RWPE2 (cell line): ENCODE measurements at places on chromosomes 5 and 9.

DNA sequence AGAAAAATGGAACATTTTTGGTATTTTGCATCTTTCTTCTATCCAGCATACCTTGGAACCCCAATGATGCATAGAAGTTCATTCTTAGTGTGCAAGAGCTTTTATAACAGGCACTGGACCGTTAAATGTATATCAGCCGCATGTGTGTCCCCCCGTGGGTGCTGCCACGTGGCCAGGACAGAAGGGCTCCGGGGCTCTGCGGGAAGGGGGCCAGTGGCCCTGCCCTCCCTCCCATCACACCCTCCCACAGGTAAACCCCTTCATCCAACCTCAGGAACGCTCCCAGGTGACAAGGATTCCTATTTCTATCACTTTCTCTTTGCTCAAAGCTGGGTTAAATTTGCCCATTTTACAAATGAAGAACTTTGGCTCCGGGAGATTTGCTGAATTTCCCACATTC lies 393.4 kb upstream of the IRX4 start:
- DNase-seq: no peak

GRCh38 chr5:17143335-17143734 lies 74.1 kb upstream of the BASP1 start:
- no peak for DNase-seq

DNA sequence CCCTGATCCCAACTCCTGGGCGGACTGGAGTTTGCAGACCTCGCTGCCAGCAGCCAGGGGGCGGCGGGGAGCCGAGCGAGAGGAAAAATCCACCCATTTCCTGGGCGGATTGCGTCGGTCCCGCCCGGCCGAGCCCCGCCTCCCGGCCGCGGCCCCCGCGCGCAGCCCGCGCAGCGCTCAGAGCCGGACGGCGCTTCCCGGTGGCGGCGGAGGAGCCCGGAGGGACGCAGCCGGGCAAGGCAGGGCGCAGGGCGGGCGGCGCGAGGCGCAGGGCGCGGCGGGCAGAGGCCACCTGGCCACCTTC lies at the start of gene OLFM1:
Gene OLFM1 (plus strand): TSS at position 180 of the 304 bp plus-strand sequence. CDS start 322 bp downstream, outside the sequence.
- no peak for DNase-seq

DNA sequence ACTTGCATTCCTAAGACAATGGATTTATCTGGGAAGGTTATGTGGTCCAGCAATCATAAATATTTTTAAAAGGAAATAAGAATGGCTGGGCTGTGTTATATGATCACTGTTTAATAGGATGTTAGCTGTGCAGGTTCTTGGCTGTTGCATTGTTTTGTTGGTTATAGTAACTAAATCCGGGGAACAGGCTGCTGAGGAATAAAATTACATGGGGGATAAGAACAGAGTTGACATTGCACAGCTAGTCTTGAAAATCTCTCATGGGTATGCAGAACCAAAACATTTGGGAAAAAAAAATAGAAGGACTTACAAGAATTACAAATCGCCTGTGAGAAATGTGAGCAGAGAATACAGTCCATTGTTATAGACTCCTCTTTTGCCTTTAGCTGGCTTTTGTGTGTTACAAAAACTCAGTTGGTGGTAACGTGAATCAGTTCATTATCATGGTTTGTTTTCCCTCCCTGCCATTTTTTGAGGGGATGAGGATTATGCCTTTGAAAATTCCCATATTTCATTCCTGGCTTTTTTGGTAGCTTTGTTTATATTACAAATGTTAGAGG lies 375.3 kb upstream of the DAB2 start:
- no peak for DNase-seq

DNA sequence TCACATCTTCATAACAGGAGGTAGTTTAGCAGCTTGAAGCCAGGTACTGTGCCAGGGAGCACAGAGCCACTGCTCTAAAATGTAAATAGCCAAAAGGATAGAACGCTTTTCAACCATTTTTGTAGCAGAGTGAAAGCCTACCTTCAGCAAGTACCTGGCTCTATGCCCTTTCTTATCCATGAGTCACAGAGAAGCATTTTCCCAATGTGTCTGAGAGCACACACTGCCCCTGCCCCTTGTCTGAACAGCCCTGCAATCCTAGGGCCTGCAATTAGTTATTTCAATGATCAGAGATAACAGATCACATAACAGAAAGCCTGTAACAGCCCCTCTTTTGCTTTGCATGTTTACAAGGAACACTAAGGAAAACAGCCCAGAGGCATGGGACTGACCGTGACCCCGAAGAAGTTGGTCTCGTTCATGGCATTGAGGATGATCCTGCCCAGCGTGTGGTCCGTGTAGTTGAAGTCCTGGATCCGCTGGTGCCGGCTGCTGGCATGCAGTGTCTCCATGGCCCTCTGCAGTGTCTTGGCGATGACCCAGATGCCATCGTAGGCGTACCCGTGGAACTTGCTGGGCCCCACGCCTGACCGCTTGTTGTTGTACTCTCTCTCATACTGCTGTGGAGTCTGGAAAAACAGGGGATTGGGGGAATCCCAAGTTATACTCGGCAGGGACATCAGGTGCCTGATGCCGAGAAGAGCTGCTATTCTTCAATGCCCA lies 198.3 kb upstream of the TBC1D2 start:
- DNase-seq: no peak

DNA sequence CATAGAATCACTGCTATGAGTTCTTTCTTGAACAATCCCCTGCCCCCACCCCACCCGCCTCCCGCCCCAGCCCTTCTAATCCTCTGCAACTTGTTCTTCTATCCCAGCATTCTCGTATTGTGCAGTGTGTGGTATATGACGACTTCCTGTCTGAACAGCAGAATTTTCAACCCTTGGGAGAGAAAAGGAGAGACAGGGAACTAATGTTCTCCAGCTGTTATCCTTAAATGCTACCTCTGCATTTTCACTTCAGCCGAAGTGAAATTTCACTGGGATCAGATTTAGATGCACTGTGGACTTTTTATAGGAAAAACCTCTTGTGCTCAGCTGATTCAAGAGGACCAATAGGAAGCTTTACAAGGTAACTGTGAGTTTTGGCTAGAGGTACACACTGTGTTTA lies 2.2 kb downstream of the FBXL7 start:
- DNase-seq: no peak

DNA sequence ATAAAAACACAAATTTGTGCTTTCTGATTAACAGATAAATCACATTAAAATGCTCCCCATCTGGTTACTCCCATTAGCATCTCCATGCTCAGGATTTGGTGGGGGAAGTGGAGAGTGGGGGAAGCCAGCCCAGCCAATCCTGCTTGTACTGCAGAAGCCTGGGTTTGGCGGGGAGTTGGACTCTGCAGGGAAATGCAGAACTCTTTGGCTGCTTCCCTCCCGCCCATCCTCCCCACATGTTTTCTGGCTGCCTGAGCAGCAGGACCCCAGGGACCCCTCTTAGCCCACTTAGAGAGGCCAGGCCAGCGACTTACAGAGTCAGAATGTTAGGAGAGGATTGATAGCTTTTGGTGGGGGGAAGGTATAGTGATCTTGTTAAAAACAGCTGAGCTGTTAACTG lies 59.5 kb upstream of the FOXI1 start:
- no peak for DNase-seq

DNA sequence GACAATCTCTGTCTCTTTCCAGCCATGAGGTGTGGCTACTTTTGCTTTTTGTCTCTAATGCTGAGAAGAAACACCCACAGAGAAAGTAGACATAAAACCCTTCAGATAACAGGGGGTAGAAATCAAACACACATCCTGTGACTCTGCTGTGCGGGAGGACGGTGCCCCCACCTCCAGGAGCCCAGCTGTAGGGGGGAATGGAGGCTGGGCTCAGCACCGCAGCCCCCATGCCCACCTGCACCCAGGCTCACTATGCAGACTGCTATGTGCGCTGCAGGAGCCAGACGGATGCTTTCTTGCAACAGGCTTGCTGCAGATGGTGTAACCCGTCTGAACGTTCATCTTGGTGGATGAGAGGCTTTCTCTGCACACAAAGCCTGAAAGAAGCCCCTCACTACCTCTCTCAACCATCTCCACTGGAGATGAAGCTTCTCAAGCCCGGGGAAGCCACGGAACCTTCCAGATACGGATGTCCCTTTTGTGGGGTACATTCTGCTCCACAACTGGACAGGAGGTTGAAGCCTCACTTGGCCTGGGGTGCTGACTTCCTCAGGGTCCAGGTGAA lies 207.2 kb downstream of the GADD45G start:
- DNase-seq: no peak

GRCh38 chr5:146213210-146213826 lies 9.9 kb downstream of the RBM27 start:
- DNase-seq: no peak

DNA sequence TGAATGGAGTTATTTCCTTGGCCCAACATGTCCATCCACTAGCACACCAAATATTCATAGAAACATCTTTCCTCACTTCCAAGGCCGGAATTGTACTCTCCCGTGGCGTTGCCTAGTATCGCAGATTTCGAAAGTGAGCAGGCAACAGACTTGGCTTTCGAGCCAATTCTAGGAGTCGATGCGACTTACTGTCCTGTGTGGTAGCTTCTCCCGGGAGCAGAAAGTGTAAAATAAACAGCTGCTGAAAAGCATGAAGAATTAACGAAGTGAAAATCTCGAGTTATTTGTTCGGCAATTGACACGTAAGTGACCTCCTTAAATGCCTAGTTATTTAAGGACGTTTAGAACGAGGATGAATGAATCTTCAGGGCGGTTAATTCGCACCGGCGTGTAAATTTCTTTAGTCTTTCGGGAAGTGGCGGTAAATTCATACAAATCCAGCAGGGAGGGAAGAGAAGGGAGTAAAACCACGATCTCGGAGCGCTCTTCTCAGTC lies 449 bp upstream of the PCSK5 start:
- no peak for DNase-seq

- no peak for DNase-seq
Measured at GRCh38 chr5:172828911-172829431, 5.1 kb upstream of the ERGIC1 start.

GRCh38 chr5:88785746-88786565 lies 97.0 kb downstream of the MEF2C start:
- no peak for DNase-seq

DNA sequence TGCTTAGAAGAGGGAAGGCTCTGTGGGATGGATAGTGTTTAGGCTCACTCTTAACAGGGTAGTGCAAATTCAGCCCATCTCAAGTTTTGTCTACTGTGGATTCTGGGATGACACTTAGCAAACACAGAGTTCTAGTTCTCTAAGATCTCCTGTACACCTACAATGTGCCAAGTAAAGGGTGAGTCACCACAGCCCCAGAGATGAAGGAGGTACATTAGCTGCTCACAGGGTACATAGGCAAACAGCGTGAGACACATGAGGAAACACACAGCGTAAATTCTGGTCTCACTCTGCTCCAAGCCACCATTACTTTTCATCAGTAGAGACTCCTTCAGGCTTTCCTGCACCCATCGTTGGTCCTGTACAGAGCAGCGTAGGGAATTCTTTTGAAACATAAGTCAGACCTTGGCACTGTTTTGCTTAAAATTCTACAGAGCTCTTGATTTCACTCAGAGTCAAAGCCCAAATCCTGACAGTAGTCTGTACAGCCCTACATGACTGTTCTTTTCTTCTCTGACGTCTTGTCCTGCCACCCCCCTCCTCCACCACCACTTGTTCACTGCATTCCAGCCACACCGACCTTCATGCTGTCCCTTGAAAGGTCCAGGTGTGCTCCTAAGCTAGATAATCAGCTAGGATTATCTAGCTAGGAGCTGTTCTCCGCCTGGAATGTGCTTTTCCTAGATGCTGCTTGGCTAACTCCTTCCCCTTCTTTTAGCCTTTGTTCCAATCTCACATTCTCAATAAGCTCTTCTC lies 8.7 kb downstream of the ASTN2 start:
- DNase-seq: no peak

- no peak for DNase-seq
Measured at GRCh38 chr9:96188571-96188970, 113.4 kb downstream of the HSD17B3 start.

- no peak for DNase-seq
Measured at GRCh38 chr5:93364378-93364777, 216.6 kb downstream of the NR2F1-AS1 start.

- no peak for DNase-seq
Measured at GRCh38 chr9:92663126-92663525, 6.8 kb downstream of the IPPK start.

- DNase-seq: no peak
Measured at GRCh38 chr5:55344392-55344992, 36.7 kb downstream of the MTREX start.

- DNase-seq: no peak
Measured at GRCh38 chr5:132019857-132020555, 8.5 kb upstream of the ACSL6 start.

DNA sequence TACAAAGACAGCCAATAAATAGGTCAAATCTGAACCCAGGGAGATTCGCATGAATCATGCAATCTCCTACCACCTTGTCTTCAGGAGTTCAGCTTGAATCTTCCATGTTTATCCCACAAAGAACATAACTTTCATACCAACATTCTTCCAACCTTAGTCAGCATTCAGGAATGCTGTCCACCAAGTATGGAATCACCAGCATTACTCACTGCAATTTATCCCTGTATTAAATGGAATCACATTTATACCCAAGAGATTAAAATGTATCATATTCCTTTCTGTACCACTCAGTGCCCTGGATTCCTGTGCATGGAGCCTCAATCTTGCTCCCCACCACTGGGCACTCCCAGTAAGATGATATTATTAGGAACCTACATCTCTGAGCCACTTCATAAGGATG lies 162.6 kb downstream of the GLIS3 start:
- peak; percentile 64 for DNase-seq

GRCh38 chr5:93599399-93600120 lies 16.5 kb downstream of the NR2F1 start:
- DNase-seq: no peak

- no peak for DNase-seq
Measured at GRCh38 chr5:165360366-165360765, 1854.9 kb downstream of the MAT2B start.

DNA sequence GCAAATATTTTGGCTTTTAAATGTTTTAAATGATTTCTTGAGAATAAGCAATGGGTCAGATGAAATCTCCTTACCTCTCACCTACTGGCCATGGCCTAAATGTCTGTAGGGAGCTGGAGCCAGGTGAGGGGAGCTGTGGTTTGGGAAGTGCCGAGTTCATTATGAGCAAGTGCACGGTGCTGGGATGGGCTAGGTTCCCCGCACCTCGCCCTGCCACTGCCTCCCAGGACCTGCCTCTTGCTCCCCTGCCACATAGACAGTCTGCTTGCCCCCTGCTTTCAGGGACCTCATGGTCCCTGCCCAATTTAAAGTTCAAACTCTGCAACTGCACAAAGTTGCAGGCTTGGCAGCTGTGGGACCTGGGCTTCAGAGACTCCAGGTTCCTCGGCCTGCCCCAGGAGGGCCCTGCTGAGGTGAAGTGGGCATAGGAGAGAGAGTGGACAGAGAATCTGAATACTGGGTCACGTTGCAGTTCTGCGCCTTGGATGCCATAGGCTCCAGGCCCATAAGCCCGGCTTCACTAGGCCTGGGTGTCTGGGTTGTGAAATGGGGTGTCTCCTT lies 5.4 kb downstream of the OR13J1 start:
- DNase-seq: no peak

DNA sequence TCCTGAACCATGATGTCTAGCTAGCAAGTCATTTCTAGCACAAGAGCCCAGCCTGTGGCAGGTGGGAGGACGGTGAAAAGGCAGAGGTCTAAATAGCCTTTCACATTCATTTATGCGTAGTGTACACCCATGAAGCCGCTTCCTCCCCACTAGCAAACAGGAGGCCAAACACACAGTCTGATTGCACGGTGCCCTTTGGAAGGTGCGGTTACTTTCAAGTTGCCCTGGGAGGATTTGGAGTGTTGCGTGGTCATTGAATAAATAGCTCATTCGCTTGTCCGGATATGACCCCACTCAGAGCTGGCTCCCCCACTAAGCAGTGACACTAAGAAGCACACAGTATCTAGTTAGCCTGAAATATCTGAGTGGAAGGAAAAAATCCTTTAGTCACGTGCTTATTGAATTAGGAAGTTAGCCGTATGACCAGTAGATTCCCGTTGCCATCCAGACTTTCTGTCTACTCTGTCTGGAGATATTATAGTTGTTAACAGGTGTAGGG lies 664 bp upstream of the ARSB start:
- DNase-seq: no peak
